ENCODE measurements at places on chromosomes 13 and 19. TPM values are rescaled to one million over a fixed set of nuclear protein-coding genes. Genes with fewer than 3 reads are reported as not detected.

DNA sequence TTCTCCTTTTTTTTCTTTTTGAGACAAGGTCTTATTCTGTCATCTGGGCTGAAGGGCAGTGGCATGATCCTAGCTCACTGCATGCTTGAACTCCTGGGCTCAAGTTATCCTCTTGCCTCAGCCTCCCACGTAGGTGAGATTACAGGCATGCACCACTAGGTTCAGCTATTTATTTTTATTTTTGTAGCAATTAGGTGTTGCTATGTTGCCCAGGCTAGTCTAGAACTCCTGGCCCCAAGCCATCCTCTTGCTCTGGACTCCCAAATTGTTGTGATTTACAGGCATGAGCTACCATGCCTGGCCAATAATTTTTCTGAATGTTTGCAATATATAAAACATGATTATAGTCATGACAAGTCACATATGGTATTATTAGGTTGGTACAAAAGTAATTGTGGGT is 161.1 kb upstream of the ATXN8OS start:
- no peak for DNase-seq

DNA sequence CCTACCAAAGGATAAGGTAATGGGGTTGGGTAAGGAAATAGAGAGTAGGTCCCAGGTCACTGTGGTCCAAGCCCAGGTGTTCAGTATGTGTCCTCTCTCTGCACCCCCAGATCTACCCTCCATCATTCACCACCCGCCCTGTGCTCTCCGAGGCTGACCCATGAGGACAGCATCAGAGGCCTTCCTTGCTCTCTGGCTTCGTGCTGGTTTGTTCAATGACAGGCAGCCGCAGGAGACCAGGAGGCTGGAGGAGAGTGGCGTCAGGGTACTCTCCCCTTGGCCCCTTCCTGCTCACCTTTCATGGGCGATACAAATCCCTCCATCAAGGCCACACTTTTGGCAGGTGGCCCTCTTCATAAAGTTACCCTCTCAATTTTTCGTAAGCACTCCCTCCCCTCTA is 1.7 kb downstream of the TUBA3C start:
- no peak for DNase-seq

- no peak for DNase-seq
These were observed 663.2 kb downstream of the UQCRFS1 start for GRCh38 chr19:28549680-28550277.

SHISA7 gene
- total RNA-seq = not detected

ZNF850 gene
- total RNA-seq = 7.0 TPM

DNA sequence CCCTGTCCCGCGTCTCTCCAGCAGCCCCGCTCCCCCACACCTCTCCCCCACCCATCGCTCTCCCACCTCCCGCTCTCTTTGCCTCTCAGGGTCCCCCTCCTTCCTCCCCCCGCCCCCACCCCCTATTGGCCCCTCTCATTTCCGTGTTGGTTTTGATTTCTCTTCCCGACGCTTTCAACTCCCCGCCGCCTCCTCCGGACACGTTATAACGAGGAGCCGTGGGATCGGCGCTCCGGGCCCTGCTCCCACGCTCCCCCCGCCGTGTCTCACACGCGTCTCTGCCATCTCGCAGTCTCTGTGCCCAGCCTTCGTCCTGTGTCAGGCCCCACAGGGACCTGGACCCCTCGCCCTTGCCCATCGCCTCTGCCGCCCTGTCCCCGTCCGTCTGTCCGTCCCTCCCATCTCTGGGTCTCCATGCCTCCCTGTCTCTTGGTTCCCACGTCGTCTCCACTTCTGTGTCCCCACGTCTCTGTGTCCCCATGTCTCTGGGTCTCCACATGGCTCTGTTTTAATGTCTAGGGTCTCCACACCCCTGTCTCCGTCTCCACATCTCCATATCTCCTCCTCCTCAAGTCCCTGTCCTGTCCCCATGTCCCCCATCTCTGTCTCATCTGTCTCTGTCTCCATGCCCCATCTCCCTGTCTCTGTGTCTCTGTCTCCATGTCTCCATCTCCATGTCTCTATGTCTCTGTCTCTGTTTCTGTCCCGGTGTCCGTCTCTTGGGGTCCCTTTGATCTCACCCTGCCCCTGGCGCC is 13.1 kb downstream of the ERFL start:
- no peak for DNase-seq
